ENCODE measurements at places on chromosomes 2 and 18. TPM values are rescaled to one million over a fixed set of nuclear protein-coding genes. Genes with fewer than 3 reads are reported as not detected.

Gene RNF125
- total RNA-seq: 2.6 TPM

Gene FAM228A
- 0.80 TPM for total RNA-seq

DNA sequence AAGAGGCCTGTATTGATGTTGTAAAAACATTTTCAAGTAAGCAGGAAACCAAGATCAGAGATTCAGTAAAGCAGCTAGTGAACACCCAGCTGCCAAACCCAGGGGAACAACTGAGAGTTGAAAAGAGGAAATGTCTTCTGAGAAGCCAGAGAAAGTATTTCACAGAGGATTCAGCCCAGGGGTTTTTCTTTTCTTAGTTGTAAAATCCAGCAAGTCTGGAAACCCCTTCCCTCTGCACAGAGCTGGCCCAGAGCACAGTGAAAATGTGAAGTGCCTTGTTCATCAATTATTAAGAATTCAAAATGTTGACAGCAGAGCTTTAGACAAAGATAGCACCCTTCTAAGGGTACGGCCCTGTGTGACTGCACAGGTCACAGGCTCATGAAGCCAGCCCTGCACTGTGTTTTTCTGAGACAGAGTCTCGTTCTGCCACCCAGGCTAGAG is 28.4 kb downstream of the AFF3 start:
- no peak overlapping the region for H3K27ac ChIP-seq
- peaks cover under 1% of the 10 kb centered on the region for H3K4me1 ChIP-seq
- no peak for DNase-seq
- no peaks in the 10 kb centered on the region for H3K36me3 ChIP-seq

DNA sequence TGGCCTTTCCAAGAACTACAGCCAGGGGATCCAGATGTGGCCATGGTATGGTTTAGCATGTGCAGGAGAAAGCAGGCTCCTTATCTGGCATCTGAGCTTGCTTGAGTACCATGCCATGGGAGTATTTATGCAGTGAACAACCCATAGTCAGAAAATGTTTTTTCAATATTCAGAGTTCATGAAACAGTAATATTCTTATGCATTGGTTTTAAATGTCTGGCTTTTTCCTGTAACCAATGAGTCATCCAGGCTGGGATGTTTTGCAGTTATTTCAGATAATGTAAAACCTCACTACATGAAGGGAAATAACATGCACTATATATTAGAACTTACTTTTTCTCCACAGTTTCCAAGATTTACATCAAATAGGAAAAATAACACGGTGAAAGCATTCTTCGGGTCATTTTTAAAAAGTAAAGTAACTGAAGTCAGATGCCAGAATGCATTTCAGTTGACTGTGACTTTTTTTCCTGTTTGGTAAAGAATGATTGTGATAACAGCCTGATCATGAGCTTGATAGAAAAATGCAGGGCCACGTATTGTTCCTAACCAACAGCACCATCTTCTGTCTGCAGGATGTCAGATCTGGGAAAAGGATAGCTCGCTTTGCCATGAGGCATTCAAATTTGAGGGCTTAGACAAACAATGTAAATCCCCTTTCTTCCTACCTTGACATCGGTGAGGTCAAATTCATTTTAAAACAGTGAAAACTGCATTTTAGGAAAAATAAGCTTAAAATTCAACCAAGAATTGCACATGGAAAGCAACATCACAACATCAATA is 152.8 kb downstream of the DSC3 start:
- no peak for DNase-seq
- H3K4me1 ChIP-seq: peaks cover 6% of the 10 kb centered on the region
- no peak overlapping the region for H3K27ac ChIP-seq
- no peaks in the 10 kb centered on the region for H3K36me3 ChIP-seq
